ENCODE measurements at places on chromosomes 6 and 20.
A peak's percentile ranks its signal among the peaks of the same experiment; 100 is the strongest.

DNA sequence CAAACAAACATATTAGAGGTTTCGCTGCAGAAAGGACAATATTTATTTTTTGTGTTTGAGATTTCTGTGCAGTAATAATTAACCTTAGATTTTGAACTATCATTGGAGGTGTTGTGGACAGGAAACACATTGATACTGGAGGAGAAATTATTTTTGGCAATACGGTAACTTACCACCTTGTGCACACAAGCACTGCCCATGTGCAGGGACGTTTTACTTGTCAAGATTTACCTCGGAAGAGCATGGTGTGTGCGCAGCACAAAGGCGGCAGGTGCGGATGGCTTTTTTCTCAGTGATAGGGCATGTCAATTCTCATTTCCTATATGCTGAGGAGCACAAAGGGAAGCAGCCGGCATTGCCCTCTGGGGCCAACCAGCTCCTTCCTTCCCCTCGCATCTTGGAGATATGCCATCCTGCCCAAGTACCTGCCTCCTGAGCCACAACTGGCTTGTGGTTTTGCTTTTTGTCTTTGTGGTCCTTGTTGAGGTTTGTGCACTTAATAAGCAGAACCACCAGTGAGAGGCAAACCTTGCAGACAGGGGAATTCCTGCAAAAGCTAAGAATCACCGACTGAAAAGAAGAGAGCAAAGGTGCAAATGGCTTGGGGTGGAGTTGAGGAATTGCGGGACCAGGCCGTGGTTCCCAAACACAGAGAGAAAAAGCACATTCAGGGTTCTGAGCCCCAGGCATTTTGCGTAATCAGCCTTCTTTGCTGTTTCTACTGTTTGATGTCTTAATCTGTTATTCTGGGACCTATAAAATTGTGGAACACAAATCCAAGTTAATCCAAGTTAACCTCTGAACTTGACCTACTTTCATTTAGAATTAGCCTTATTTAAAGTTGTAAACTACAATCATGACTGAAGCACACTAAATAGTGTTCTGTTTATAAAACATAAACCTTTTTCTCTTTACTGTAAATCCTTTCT is 21.9 kb downstream of the SAMD5 start:
- no peak for DNase-seq

DNA sequence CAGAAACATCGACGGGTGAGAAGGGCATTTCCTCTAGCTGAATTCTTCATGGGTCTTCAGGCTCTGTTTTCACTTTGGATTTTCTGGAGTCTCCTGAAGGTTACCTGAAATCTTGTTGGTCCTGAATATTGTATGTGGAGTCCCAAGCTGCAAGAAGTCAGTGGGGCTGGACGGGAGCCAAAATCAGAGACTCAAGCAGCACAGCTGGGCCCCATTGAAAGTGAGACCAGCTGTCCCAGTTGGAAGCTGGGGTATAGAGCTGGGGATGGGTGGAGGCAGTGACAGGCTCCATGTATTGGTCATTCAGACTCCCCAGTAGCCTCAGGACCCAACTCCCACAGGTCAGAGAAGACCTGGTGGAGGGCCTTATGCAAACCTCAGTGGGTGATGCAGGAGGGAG is 111.3 kb upstream of the MLN start:
- DNase-seq = no peak

DNA sequence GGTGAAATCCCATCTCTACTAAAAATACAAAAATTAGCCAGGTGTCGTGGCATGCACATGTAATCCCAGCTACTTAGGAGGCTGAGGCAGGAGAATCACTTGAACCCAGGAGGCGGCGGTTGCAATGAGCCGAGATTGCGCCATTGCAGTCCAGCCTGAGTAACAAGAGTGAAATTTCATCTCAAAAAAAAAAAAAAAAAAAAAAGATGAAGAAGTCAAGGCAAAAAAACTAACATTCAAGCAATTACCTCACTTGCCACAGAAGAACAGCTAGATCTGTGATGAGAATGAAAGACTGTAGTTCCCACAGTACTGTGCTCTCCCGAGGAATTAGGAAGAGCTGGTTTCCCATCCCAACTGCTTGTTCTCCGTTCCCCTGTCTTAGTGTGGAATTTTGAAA is 144.7 kb upstream of the ECI2 start:
- no peak for DNase-seq

- DNase-seq = no peak
These were observed 108.5 kb upstream of the RALGAPA2 start for GRCh38 chr20:20820785-20821483.

DNA sequence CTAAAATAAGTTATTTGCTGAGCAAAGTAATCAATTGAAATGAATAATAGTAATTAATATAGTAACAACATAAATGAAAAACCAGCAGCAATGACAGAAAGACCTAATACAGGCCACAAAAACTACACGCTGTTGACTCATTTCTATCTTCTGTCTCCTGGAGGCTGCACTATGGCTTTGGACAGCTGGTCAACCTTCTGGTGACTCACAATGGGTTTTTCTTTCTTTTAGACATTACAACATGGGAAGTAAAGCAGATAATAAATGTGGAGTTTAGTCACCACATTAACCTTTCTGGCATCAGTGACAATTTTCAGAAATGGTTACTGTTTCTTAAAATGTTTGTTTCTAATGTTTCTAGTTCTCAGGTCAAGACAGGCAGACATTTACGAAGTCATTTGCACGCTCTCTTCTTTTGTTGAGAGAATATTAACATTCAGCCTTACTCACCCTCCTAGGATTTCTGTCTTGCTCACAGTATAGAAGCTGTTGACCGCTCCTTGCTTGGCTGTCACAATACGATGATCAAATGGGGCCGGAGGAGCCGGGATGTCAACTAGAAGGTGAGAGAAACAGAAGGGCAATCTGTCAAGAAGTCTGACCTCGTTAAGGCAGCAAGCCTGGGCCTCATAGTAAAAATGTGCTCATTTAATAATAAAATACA is 62.2 kb downstream of the MYLK4 start:
- no peak for DNase-seq

- DNase-seq = no peak
These were observed 434.2 kb upstream of the CDH4 start for GRCh38 chr20:60817891-60818290.

GRCh38 chr6:7062451-7063162 is 45.2 kb upstream of the RREB1 start:
- no peak for DNase-seq

DNA sequence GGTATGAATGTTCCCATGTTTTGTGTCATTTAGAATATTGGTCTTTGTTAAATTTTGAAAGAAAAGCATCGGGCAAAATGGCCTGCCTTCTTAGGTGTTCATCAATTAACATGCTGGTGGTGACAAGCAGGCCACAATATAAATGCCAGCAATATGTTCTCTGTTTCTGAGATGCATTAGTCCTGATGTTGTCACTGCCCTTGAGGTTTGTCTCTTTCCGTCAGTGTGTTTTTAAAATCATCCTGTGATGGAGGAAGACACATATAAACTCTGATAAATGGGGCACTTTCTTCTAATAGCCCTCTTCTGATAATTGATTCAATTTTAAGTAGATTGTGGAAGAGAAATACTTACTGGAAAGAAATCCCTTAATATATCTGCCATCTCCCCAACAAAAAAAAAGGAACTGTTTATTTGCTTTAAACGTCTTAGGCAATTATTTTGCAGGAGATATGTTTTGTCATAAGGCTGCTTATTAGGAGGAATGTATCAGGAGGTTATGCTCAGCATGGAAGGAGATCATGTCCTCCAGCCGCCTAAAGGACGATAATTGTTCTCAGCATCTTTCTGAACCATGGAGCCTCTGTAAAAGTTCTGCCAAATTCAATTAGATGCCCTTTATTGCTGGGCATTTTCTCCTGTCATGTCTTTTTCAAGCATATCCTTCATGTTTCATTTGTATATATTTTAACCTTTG is 134.1 kb downstream of the COL9A1 start:
- no peak for DNase-seq

- DNase-seq = no peak
These were observed 7.4 kb upstream of the TFAP2C start for GRCh38 chr20:56621730-56622129.

DNA sequence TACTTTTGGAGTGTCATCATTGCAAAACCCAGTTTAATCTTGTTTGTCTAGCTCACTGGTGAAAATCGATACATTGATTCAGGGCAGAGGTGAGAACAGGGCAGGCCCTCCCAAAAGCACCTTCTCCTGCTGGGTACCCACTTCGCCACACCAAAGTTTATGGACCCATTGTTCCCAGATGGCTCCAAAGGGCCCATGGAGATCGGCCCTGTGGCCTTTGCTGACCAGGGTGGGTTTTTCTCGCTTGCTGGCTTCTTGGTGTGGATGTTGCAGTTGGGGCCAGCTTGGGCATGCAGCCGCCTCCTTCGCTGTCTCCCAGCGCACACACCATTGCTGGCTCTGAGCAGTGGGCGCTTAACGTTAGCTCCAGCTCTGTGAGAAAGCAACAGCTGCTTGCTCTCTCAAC is 178.1 kb upstream of the PDE10A start:
- DNase-seq = no peak

DNA sequence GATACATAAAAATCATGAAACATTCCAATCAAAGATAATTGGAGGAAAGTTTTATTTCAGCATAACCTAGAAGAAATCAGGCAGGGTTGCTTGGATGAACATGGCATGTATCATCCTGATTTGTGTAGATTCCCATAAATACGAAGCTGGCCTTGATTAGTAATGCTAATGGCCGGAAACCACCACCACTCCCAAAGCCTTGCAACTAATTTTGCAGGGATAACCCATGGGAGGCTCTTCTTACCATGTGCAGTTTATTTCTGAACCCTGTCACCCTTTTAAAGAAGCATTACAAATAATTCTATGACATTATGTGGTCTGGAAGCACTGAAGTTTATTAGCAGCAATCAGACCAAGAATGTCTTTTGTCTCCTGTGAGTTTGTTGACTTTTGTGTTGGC is 80.8 kb downstream of the AIG1 start:
- DNase-seq = no peak

GRCh38 chr6:68634726-68635411 is at the start of gene ADGRB3:
Gene ADGRB3, plus strand, starts transcription at chr6:68635282. Its CDS starts 3,394 bp downstream, at chr6:68638676.
- peak; percentile 76 for DNase-seq

GRCh38 chr6:20313960-20314530 is 87.6 kb upstream of the E2F3 start:
- DNase-seq = no peak

GRCh38 chr20:62703853-62704228 is 4.8 kb upstream of the NTSR1 start:
- no peak for DNase-seq

DNA sequence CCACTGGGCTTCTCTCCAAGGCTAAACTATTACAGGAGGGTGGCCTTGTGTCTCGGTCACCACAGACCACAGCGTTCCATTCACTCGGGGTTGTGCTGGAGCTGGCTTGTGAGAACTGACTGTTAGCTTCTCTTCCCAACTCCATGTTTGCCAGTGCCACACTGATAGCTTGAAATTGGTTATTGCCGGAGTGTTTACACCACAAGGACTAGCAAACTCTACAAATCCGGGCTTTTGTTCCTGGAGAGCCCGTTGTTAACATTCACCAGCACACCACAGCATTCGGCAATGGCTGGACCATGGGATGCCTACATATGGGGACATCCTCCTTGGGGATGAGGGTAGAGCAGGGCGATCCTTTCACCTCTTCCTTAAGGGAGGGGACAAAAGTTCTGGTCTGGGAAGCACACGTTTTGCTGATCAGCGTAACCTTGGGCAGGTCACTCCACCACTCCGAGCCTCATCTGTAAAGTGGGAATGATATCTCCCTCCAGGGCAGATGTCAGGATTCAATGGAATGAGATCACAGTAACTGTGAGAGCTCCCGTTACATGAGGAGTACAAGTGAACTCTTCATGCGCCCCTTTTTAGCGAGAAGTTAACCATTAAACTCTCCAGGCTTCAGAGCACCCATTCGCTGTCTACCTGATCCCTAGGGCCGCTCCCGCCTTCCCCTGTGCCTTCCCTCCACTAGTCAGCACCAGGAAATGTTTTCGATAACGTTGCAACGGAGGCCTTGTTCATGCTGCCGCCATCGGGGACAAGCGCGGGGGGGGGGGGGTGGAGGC is 41.7 kb upstream of the TTPAL start:
- DNase-seq = peak; percentile 59

DNA sequence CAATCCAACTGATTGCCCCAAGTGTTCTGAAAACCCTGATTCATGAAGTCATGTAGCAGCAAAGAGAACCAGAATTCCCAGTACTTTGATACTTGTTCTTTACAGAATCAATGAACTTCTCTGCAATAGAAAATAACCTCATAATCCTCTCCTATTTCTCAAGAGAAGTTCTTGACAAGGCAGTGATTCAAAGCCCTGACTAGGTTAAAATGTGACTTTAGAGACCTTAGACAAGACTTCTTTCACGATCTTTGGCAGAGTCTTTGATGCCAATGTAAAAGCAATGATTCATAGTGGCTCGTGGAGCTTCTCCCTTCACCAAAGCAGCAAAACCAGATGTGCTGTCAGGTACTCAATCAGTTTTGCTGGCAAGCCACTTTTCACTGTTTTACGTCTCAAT is 95.2 kb downstream of the CDK19 start:
- no peak for DNase-seq

DNA sequence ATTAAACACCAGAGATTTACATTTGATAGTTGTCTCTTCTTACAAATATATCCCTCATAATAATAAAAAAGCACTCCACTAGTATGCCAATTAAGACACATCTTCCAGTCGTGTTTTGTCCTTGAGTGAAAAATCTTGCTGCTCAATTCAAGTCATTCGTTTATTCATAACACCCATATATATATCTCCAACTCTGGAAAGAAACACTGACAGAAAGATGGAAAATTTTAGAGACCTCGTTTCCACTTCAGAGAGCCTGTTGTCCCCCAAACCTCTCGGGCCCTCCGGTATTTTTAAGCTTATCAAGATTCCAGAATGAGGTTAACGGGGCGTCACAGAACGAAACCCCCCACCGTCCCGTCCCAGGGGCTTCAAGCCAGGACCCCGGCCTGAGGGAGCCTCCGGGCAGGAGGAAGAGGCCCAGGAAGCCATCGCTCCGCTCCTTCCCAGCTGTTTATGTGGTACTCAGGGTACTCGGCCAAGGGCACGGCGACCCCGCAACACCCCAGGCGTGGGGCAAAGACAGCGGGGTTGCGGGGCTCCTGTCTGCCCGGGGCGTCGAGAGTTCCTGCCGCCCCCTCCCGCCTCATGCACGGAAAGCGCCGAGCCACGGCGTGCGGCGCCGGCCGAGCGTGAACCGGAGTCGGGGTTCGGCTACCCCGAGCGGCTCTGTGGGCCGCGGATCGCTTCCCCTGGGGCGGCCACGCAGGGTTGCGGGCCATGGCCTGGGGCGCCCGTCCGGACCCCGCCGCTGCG is 623 bp upstream of the SNX9 start:
- peak; percentile 31 for DNase-seq
